Nasal cavity respiratory epithelium epithelial cell of viscerocranial mucosa (primary cell): ENCODE measurements at places on chromosomes 1 and 21. TPM values are rescaled to one million over a fixed set of nuclear protein-coding genes. Genes with fewer than 3 reads are reported as not detected.

SLC30A2 gene
- under 0.01 and 0.07 TPM in 2 replicates for total RNA-seq

EVA1B gene
- total RNA-seq = 7.8 and 10.9 TPM in 2 replicates

RHBG gene
- under 0.01 TPM in 1 of 2 replicates, not detected in the other for total RNA-seq

MCOLN2 gene
- total RNA-seq = 0.68 and 1.1 TPM in 2 replicates

CYP4Z1 gene
- total RNA-seq = 0.07 TPM in 1 of 2 replicates, not detected in the other

HSD3B1 gene
- total RNA-seq = not detected in 2 replicates

SMIM1 gene
- total RNA-seq = 0.68 and 1.1 TPM in 2 replicates

MYOC gene
- not detected in 2 replicates for total RNA-seq

NBPF4 gene
- total RNA-seq = 0.14 TPM in 1 of 2 replicates, not detected in the other

PYHIN1 gene
- total RNA-seq = 0.21 TPM in 1 of 2 replicates, not detected in the other

GJA8 gene
- total RNA-seq = not detected in 2 replicates

PPFIA4 gene
- total RNA-seq = 0.34 and 3.1 TPM in 2 replicates

MYCL gene
- total RNA-seq = 10.3 and 16.5 TPM in 2 replicates

AK5 gene
- total RNA-seq = not detected in 2 replicates

KCNJ9 gene
- total RNA-seq = under 0.01 TPM in 2 replicates

CFHR1 gene
- total RNA-seq = not detected in 2 replicates

LAMTOR2 gene
- 60.7 and 67.3 TPM in 2 replicates for total RNA-seq

MYOCOS gene
- under 0.01 TPM in 1 of 2 replicates, not detected in the other for total RNA-seq

PLPPR5 gene
- under 0.01 TPM in 1 of 2 replicates, not detected in the other for total RNA-seq

BCAN gene
- total RNA-seq = not detected in 2 replicates

TRABD2B gene
- 1.1 TPM in 1 of 2 replicates, not detected in the other for total RNA-seq

NBPF6 gene
- total RNA-seq = under 0.01 TPM in 1 of 2 replicates, not detected in the other

SPRR2A gene
- total RNA-seq = 4.8 and 25.3 TPM in 2 replicates

HSPA6 gene
- total RNA-seq = 1.0 and 1.2 TPM in 2 replicates

NCAM2 gene
- 0.50 TPM in 1 of 2 replicates, not detected in the other for total RNA-seq

PKP1 gene
- total RNA-seq = 241 and 397 TPM in 2 replicates

TMEM240 gene
- total RNA-seq = 0.34 and 0.71 TPM in 2 replicates

PTGFRN gene
- total RNA-seq = 183 and 326 TPM in 2 replicates

NLRP3 gene
- total RNA-seq = not detected in 2 replicates

CD1C gene
- not detected in 2 replicates for total RNA-seq

H3-3A gene
- total RNA-seq = 106 and 149 TPM in 2 replicates

LRRC53 gene
- total RNA-seq = not detected in 2 replicates

CELA3A gene
- total RNA-seq = not detected in 2 replicates

KIRREL1 gene
- 44.4 and 85.4 TPM in 2 replicates for total RNA-seq

DIO1 gene
- not detected in 2 replicates for total RNA-seq

RHCE gene
- 0.43 and 1.7 TPM in 2 replicates for total RNA-seq

LPAR3 gene
- 42.4 and 46.8 TPM in 2 replicates for total RNA-seq

OPRD1 gene
- not detected in 2 replicates for total RNA-seq

LRRC38 gene
- total RNA-seq = not detected in 2 replicates

LCE1F gene
- total RNA-seq = not detected in 2 replicates

SIM2 gene
- total RNA-seq = 0.07 and 0.34 TPM in 2 replicates

OR14A16 gene
- not detected in 2 replicates for total RNA-seq

CLCA4 gene
- 0.34 and 26.7 TPM in 2 replicates for total RNA-seq
